LHCN-M2 (cell line): ENCODE measurements at places on chromosomes 13 and 19. TPM values are rescaled to one million over a fixed set of nuclear protein-coding genes. Genes with fewer than 3 reads are reported as not detected.

Gene METTL21C
- not detected in 2 replicates for total RNA-seq

Gene CEACAM20
- total RNA-seq, result not detected in 2 replicates

Gene PLIN5
- 0.06 TPM in 1 of 2 replicates, not detected in the other for total RNA-seq

Gene PDX1
- total RNA-seq, result not detected in 2 replicates

Gene RPS19
- total RNA-seq, result 610 and 611 TPM in 2 replicates

Gene ZNF556
- 7.4 and 8.3 TPM in 2 replicates for total RNA-seq

Gene CYP4F8
- total RNA-seq, result not detected in 2 replicates

Gene NTF4
- not detected in 2 replicates for total RNA-seq

Gene DNAAF3
- 0.90 and 1.3 TPM in 2 replicates for total RNA-seq

- DNase-seq, result no peak
These were observed 988 bp downstream of the LRRC4B start for GRCh38 chr19:50567052-50567841.

DNA sequence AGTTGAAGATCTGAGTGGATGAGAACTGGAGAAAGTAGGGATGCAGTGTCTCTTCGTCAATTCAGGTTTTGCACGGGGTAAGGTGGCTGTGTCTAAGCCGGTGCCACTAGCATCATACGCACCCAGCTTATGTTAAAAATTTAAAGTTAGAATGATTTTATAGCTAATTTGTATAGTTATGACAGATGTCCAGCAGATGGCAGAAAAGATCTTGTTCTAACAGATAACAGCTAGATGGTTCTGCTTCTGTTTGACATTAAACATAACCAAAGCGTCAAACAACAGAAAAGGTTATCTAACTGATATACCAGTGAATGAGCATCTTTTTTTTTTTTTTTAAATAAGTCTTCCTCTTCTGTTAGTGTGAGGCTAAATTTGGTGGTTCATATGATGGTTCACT, 18.8 kb upstream of the EDDM13 start:
- peak; percentile 57 for DNase-seq

- peak; percentile 49 for DNase-seq
These were observed 20.0 kb downstream of the TICAM1 start for GRCh38 chr19:4811328-4812131.

- no peak for DNase-seq
These were observed 53.9 kb downstream of the FNDC3A start for GRCh38 chr13:49029570-49029969.

DNA sequence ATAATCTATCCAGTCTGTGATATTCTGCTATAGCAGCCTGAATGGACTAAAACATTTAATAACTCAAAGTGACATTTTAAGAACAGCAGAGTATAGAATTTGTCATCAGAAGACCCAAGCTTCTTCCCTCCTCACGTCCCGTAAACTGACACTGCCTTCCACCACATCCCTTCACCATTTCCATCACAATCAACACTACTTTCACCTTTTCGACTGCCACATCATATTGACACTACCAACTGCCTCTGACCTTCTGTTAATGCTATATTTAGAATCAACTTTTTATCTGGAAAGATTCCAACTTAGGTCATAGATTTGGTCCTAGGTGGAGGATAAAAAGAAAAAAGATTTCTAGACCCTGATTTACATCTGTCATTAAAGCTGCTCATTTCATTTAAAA, 39.6 kb downstream of the STOML3 start:
- DNase-seq, result no peak

DNA sequence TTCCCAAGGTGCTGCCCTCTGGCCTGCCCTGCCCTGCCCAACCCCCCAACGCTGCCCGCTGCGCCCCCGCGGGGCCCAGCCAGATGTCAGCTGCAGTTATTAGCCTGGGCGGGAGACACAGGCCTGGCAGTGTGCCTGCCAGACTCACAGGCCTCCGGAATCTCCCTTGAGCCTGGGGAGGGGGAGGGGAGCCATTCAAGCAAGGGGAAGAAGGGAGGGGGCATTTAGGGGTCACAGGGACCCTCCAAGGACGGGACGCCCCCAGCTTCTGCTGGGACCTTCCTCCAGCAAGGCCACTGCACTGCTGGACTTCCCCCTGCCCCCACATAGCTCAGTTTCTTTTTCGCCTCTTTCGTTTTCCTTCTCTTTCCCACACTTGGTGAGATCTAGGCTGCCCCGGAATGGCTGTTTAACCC, 2.6 kb upstream of the JUNB start:
- peak; percentile 83 for DNase-seq

DNA sequence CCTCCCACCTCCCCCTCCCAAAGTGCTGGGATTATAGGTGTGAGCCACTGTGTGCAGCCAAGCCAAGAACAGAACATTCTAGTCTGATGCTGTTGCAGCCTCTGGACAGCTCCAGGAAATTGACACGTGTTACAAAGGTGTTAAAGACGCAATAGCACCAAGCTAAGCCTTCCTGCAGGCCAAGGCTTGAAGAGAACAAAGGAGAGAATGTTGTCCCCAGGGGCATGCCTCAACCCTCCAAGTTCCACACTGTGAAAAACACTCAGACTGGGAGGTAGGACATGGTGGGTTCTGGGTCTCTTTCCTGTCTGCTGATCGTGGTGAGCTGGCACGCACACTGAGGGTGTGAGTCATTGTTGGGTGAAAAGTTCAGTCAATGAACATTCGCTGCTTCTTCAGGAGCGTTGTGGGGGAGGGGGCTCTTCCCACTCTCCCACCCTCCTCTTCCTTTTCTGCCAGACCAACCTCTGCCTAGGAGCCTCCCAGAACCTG, 5.3 kb upstream of the PTPRS start:
- peak; percentile 64 for DNase-seq

GRCh38 chr19:2363419-2363818, 3.4 kb downstream of the TMPRSS9 start:
- DNase-seq, result no peak

DNA sequence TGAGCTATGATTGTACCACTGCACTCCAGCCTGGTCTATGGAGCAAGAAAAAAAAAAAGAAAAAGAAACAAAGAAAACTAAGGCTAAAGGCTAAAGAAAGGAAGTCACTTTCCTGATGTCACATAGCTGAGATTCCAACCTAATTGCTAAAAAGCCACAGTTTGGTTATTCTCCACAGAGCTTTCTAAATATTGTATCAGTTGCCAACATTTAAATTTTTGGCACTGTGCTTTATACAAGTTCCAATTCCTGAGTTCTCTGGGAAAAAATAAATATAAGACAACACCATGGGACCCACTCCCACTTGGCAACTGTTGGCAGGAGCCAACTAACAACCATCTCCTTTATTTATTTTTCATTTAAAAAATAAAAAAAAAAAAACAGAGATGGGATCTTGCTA, 11.2 kb upstream of the LYPD3 start:
- DNase-seq, result peak; percentile 72

DNA sequence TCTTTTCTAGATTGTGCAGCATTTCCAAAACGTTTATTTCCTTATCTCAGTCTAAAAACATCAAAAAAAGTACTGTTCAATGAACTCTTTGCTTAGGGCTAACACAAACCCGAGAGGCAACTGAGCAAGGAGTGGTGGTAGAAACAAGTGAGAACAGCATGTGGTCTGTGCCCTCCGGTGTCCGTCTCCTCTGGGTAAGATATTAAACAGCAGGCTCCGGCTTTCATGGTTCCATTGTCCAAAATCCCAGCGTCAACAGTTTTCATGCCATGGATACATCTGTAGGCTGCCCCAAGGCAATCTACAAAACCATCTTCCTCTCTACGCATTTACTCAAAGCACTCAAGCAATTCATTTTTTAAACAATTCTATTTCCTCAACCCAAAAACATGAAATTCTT, 22.8 kb downstream of the DCLK1 start:
- no peak for DNase-seq

DNA sequence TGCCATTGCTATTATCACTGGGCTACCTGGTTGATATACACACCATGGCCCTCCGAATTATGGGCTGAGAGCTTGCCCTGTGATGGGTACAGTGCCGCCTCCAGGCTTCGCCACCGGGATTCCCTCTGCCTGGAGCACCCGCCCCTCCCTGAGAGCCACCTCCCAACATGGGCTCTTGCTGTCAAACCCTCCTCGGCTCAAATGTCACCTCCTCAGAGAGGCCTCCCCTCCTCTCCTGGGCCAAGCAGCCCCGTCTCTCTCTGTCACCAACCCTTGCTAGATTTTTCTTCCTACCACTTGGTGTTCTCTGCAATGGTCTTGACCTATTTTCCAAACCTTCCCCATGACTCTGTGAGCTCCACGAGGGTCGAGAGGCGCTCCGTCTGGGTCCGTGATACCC, 12.2 kb upstream of the TLE2 start:
- no peak for DNase-seq

GRCh38 chr19:46192992-46193650, 36.4 kb upstream of the IGFL1 start:
- peak; percentile 64 for DNase-seq

DNA sequence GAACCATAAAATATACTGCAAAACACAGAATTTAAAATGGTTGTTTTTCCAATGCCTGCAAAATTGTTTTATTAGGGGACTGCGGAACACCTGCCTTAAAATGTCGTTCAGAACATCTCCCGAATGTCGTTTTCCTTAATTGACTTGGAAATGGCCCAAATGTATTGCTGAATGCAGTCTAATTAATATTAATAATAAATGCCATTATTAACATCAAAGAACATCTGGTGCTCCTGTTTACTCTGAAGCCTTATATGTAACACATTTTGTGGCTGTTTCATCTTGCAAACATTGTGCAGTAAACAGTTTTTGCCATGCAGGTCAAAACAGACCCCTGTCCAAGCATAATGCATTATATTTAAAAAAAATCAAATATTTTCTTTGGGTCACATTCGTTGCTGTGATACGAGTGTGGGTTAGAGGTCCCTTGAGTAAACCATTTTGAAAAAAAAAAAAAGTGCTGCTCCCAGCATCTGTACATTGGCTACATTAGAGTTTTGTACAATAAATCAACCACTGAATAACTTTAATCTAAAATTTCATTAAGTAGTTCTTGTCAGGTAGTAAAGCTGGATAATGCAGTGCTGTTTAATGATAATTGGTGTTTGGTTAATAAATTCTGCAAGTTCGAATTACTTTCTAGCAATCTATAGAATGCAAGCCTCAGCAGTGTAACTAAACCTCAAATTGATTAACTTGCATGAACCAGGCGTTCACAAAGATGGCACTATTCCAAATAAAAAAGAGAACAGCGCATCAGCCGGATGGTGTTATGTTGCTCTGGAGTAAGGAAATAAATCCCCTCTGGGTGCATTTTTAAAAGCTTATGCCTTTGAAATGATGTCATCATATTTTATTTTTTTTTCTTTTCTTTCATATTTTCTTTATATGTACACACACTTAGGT, 140.2 kb downstream of the ZNF536 start:
- no peak for DNase-seq

DNA sequence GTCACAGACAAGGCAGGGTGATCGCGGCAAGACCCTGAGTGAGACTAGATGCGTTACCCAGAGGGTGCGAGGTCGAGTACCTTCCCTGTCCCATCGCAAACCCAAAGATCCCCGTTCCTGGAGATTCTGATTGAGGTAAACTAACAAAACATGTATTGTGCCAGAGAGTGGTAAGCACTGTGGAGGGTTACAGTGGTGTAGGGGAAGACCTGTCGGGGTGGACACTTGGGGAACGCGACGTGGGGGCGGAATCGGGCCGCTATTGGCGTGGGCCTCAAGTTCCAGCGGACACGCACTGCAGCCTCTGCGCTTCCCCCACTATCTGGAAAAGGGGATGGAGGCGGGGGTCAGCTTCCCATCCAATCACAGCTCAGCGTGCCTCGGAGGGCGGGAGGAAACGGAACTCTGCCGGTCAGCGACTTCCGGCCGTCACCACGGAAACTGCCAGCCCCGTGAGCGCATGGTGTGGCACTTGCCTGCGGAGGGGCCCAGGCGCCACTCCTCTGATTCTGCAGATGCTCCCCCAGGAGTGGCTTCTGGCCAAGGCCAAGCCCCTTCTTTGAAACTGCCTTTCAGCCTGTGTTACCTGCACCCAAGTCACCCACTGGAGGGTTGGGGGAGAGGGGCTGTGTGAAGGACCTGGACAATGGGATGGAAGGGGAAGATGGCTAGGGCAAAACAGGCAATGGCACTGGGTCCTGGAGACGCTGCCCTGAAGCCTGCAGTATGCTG, 1.0 kb upstream of the UBE2M start:
- DNase-seq, result peak; percentile 91

GRCh38 chr19:13834244-13835069, 39.2 kb downstream of the ZSWIM4 start:
- DNase-seq, result peak; percentile 46

DNA sequence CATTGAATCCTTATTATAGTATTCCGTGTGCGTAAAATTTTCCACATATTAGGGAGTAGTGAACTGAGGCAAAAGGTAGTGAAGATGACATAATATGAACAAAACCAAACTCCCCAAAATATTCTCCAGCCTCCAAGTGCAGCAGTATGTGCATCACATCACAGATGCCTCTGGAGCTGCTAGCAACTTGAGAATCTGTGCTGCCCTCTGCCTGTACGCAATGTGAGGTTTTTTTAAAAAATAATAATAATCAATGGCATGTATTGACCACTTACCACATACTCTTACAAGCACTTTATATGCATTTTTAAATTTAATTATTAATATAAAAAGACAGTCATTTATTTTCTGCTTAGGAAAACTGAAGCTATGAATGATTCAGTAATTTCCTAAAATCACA, 583.0 kb upstream of the SPRY2 start:
- DNase-seq, result no peak

DNA sequence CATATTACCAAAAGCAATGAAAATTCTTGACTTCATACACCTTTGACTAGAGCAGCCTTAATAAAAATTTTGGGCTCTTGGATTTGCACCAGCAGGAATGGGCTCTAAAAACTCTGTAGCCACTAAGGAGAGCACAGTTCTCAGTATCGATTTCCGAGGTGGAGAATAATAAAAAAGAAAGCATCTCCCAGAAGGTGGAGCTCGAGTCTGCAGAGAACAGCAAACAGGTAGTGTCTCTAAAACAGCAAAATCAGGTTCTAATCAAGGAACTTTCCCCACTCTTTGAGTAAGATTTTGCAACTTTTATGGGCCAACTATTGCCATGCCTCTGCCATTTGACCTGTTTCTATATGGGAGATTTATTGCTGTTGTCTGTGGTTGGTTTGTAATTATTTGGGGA, 258.7 kb upstream of the GPC6 start:
- peak; percentile 37 for DNase-seq

DNA sequence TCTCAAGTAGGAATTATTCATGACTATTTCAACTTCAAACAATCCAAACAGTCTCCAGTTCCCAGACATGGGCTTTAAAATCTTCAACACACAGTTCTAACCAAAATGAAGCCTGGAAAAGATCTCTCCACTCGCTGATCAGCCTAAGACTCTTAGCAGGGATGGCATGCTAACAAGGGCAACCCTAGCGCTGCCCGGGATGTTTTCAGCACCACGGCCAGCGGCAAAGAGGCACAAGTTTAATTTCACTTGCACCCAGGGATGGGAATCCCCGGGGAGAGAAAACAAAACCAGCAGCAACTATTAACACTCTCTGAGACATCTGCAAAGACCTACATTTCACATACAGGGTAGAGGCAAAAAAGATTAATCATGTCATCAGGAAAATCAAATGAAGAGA, 43.0 kb downstream of the CACNA1A start:
- DNase-seq, result peak; percentile 11

DNA sequence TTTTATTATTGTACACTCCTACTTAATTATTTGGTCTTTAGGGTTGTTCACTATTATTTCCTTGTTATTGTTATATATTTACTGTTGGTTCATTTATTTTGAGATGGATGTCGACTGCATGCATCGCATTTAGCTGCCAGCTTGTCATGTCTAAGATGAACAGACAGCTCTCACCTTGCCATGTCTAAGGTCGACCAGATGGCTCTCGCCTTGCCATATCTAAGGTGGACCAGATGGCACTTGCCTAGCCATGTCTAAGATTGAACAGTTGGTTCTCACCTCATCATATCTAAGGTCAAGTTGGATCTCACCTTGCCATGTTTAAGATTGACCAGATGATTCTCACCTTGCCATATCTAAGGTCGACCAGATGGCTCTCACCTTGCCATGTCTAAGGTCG, 1440.9 kb downstream of the UQCRFS1 start:
- DNase-seq, result no peak
